Stimulated activated CD8-positive, alpha-beta memory T cell treated with anti-CD3 and anti-CD28 coated beads, Interleukin-2, amount 100 ng/mL, for 1 hour (primary cell): ENCODE measurements at places on chromosomes 3 and 15.

DNA sequence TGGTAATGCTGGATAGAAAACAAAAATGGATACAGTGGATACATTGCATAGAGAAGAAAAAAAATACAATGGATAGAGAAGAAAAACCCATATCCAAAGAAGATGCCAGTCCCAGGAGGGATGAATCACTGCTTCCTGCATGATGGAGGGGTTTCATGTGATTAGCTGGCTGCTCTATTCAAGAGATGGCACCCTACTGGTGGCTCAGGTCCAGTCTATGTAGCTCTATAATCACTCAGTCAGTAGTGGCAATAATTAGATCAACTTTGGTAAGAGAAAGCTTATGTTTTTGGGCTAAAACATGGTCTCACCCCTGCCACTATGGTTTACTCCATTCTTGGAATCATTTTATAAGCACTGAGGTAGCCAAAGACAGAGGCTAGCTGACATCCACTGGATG, 33.7 kb upstream of the NOX5 start:
- no peak for DNase-seq

- DNase-seq, result no peak
Measured at GRCh38 chr15:75043509-75044257, 20.3 kb downstream of the PPCDC start.

DNA sequence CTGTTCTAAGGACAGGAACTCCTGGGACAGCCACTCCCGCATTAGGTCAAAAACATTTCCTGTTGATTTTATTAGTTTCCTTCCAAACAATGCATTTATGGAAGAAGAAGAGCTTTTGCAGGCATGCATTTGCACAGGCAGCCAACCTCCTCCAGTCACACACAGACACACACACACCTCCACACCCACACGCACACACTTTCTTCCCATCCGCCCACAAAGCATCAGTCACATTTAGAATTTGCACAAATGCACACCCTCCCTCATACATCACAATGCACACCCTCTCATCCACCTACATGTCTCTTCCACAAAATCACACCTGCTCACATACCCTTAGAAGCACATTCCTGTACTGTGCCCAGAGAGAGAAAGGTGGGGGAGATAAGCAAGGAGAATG, 4.1 kb upstream of the TYRO3 start:
- no peak for DNase-seq

- no peak for DNase-seq
Measured at GRCh38 chr3:185823078-185824044, 1.5 kb downstream of the IGF2BP2 start.

DNA sequence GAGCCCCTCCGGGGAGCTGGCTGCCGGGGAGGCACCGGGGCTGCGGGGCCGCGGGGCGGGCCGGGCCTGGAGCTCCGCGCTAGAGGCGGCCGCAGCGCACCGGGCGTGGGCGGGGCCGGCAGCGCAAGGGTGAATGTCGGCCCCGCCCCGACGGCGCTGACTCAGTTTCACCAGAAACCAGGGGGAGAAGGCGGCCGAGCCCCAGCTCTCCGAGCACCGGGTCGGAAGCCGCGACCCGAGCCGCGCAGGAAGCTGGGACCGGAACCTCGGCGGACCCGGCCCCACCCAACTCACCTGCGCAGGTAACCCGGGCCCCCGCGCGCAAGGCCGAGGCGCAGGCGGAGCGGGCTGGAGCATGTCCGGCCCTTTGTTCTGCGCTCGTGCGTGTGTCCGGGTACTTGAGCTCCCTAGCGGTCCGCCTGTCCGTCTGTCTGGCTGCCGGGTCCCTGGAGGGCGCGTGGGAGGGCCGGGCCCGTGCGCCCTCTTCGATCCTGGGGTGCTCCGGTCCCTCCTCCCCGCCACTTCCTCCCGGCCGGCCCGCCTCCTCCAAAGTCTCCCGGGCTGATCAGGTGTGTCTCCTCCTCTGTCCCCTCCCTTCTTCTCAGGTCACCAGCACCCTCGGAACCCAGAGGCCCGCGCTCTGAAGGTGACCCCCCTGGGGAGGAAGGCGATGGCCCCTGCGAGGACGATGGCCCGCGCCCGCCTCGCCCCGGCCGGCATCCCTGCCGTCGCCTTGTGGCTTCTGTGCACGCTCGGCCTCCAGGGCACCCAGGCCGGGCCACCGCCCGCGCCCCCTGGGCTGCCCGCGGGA, at the start of gene SPINT1:
SPINT1 (plus strand) TSS at position 164 of the 811 bp plus-strand sequence; CDS start at position 671, 507 bp downstream.
- DNase-seq, result no peak

- DNase-seq, result no peak
Measured at GRCh38 chr3:23304424-23304823, 101.3 kb downstream of the UBE2E2 start.

GRCh38 chr3:171813897-171814460, 3.7 kb upstream of the PLD1 start:
- DNase-seq, result no peak

DNA sequence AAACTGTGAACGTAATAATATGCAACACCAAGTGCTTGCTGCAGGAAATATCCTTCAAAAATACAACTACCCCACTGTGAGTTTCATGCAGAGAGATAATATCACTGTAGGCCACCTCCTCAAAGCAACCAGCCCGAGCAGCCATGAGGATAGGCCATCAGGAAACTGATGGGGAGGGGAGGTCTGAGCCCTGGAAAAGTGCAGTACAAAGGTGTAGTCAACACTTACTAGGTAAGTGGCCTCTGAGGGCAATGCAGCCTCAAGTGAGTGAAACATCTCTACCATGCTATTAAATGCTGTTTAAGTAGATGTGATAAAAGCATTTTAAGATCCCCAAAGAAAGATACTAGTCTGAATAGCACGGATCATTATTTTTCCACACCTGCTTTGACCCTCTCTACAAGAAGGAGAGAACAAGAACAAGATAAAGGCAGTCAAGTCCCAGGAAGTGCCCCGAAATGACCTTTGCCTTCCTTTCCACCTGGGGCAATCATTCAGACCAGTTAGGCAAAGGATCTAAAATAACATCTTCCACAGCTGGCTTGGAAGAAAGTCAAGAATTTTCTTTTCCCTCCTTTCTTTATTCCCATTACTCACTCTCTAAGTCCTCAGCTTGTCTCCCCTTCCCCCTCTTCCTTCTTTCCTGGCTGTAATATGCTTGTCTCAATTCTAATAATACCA, 62.8 kb downstream of the FMN1 start:
- DNase-seq, result no peak

DNA sequence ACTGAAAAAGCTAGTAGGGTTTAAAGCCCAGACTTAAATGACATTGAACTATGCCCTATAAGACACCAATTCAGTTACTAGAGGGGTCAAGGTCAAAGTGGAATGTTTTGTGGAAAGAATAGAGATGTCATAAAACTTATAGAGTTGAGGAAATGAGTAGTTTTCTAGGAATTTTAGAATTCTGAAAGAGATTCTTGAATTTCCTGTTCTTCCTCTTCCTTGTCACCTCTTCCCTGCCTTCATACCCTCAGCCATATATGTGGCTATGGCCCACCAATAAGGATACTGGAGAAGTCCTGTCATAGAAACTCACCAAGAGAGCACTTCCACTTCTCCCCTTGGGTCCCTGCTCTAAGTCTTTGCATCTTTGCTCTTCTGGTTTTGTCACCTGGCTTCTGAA, 104.9 kb upstream of the TGFBR2 start:
- no peak for DNase-seq

DNA sequence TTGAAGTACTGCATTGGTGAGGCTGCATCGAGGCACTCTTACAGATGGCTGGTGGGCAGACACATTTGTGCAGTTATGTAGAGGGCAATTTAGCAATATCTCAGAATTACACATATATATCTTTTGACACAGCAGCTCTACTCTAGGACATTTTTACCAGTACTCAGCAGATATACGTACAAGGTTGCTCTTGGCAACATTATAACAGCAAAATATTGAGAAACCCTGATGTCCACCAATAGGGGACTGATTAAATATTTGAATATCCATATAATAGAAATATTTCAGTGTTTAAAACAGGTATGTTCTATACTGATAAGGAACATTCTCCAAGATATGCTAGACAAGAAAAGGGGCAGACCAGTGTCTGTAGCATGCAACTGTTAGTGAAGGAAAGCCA, 7.9 kb upstream of the FBXO22 start:
- no peak for DNase-seq

DNA sequence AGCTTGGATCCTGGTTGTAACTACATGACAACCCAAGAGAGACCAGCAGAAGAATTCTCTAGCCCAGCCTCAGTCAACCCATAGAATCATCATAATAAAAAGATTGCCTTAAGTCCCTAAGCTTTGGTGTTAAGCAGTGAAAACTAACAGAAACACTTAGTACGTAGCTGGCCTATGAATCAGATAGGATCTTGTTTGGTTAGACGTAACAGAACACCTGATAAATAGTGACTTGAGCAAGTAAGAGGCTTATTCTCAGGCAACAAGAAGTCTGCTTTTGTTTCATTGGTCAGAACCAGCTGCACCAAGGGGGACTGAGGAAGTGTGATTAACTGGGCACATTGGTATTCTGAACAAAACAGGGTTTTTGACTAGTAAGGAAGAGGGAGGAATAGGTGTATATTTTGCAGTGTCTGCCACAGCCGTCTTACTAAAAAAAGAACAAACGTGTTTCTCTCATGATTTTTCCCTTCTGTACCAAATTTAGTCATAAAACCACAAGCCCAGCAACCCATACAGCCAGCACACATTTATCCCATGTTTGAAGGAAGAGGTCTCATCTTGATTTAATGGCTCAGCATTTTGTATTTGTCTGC, 53.3 kb upstream of the GLCE start:
- DNase-seq, result no peak

DNA sequence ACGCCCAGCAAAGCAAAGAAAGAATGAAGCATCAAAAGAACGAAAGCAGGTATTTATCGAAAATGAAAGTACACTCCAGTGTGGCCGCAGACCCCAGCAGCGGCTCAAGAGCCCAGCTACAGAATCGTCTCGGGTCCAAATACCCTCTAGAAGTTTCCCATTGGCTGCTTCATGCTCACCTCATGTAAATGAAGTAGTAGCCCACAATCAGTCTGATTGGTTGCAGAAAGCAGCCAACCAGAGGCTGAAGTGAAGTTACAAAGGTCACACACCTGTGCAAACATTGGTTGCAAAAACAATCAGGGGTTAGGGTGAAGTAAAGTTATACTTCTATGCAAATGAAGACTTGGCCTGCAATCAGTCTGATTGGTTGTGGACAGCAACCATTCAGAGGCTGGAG, 32.0 kb downstream of the SV2B start:
- DNase-seq, result no peak

DNA sequence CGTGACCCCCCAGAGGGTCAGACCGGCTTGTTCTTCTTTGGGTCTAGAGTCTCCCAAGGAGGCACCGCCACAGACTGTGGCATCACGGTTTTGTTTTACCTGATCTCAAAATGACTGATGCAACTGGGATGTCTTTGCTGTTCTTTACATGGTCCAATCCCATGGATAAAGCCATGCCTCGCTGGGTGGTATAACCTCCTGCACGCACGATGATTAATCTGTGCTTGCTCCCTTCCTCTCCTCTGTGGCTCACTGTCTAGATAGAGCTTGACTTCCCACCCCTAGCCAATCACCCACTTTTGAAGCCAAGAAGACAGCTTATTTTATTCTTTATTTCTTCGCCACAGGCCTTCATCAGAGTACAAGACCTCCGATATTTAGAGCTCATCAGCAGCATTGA, 36.6 kb upstream of the RHO start:
- DNase-seq, result no peak

GRCh38 chr3:190695225-190695624, 167.3 kb downstream of the GMNC start:
- DNase-seq, result no peak

DNA sequence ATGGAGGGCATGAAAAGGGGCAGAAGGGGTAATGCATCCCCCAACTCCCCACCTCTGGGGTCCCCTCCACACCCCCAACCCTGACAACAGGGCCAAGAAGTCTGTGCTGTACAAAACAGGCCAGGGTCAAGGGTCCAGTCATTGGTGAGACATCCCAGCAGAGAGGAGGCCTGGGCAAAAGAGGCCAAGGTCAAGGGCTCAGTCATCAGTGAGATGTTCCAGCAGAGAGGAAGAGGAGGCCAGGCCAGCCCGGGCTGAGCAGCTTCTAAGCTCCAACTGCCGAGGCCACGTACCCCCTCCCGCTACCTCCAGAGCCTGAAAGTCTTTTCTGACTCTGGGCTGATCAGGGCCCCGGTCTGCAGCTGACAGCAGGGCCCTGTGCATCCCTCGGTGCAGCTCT, 52.4 kb downstream of the LHFPL4 start:
- DNase-seq, result no peak

GRCh38 chr3:26596335-26596734, 26.2 kb upstream of the LRRC3B start:
- DNase-seq, result no peak

DNA sequence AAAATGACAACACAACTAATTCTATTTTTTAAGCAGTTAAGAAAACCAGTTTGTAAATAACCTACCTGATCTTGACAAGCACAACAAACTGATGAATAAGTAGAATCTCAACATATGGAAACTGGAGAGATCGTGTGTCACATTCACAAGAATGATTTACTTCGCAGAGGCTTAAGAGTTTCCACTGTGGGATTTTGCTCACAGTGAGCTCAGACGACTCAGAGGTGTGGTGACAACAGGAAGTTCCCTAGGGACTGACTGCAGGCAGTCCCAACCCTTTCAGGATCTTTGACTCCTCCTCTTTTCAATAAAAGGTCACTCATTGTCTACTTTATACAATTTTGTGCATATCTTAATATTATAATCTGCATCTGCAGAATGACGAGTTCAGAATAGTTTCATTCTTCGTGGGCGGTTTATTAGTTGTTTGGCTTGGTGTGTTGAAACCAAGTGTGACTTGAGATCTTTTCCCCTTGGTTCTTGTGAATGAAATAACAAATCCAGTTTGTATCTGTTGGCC, at the start of gene LIPH:
LIPH (minus strand) TSS at position 231 of the 520 bp plus-strand sequence; CDS start at position 114, 117 bp downstream.
- DNase-seq, result no peak

GRCh38 chr3:60456180-60456579, 795.1 kb downstream of the FHIT start:
- no peak for DNase-seq

DNA sequence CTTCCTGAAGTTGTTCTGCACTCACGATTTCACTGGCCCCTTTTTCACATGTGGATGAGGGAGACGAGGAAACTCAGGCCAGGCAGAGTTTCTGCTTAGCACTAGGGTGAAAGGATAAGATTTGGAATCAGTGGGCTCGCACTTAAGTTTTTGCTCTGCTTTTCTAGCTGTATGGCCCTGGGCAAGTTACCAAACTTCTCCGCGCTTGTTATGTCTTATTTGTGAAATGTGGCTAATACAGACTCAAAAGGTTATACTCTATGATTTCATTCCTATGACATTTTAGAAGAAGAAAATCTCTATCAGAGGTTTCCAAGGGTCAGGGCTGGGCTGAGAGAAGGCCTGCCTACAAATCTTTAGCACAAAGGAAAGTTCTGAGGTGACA, 191.9 kb upstream of the LRIG1 start:
- no peak for DNase-seq

GRCh38 chr3:78048698-78049097, 1008.8 kb downstream of the ROBO2 start:
- no peak for DNase-seq

- no peak for DNase-seq
Measured at GRCh38 chr3:149134575-149134974, 5.1 kb downstream of the HPS3 start.

GRCh38 chr3:13013151-13013561, 60.1 kb downstream of the IQSEC1 start:
- DNase-seq, result no peak
